Dermis lymphatic vessel endothelial cell (primary cell): ENCODE measurements at places on chromosomes 12 and 14. TPM values are rescaled to one million over a fixed set of nuclear protein-coding genes. Genes with fewer than 3 reads are reported as not detected.

The ZFYVE26 gene
- 13.9 and 22.0 TPM in 2 replicates for total RNA-seq

The TOMM20L gene
- not detected in 2 replicates for total RNA-seq

The SERPINA12 gene
- total RNA-seq: not detected in 2 replicates

The EEA1 gene
- 10.9 and 12.6 TPM in 2 replicates for total RNA-seq

The CD163L1 gene
- 16.1 and 19.0 TPM in 2 replicates for total RNA-seq

The E2F7 gene
- 2.4 and 3.1 TPM in 2 replicates for total RNA-seq

The SLC41A2 gene
- total RNA-seq: 3.7 and 4.3 TPM in 2 replicates
